ENCODE measurements at places on chromosomes 12 and 14.

DNA sequence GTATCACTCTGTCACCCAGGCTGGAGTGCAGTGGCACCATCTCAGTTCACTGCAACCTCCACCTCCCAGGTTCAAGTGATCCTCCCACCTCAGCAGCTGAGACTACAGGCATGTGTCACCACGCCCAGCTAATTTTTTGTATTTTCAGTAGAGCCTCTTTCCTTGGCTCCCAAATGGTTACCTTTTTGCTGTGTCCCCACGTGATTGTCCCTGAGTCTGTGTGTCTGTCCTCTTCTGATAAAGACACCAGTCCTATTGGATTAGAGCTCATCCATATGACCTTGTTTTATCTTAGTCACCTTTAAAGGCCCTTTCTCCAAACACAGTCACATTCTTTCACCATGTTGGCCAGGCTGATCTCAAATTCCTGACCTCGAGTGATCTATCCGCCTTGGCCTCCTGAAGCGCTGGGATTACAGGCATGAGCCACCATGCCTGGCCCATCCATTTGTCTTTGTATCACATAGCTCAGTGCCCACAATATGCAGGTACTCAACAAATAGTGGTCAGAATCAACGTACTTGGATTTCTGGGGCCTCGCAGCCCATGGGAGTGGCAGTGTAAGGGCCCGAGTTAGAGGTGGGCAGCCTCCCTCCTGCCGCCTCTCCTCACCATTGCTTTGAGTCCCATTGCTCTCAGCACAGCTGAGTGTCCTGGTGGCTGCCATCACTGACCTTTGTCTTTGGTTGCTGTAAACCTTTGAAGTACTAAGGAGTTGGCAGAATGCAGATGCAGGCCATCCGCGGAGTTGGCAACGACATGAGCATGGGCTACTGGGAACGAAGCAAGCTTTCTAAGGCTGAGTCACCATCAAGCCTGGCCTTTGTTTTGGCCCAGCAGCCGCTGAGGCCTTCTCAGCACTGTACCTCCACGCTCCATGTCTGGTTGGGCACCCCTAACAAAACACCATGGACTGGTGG lies 9.3 kb downstream of the TPCN1 start:
- DNase-seq, result no peak

DNA sequence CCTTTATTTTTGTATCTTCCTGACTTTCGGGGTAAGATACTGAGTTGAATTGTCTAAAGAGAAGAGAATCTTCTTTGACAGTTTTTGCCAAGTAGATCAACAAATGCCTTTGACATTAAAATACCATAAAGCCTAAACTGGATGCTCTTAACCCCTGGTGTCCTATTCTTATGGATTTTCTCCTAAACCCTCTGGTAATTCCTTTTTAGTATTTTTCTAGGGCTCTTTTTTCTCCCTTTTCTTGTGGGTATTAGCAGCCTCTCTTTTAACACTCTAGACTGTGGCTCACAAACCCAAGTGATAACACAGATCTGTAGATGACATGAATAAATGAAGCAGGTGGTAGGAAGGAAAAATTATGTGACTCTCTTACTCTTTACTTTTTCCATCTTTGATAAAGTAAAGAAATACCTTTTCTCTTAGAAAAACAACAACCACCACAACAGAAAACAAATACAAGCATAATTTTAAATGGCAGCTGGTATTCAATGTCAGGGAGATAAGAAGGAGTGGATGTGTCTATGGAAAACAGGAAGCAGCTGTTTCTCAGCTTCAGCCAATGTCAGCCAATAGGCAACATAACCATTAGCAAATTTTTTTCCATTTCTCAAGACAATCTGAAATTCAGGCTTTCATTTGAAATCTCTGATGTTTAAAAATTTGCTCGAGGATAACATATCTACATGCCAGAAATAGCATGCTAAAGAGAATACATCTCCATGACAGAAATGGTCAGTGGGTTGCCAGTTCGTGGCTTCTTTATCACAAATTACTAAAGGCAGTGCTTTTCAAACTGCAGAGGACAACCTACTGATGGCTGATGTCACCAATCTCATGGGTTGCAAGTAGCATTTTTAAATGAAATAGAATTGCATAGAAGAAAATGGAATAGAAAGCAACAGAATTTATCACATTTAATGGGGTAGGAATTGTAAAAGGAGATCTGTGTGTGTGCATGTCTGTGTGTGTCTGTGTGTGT lies 123.1 kb upstream of the KRR1 start:
- DNase-seq, result no peak

- no peak for DNase-seq
Observed at GRCh38 chr14:96400495-96400894, 8.6 kb downstream of the AK7 start.

DNA sequence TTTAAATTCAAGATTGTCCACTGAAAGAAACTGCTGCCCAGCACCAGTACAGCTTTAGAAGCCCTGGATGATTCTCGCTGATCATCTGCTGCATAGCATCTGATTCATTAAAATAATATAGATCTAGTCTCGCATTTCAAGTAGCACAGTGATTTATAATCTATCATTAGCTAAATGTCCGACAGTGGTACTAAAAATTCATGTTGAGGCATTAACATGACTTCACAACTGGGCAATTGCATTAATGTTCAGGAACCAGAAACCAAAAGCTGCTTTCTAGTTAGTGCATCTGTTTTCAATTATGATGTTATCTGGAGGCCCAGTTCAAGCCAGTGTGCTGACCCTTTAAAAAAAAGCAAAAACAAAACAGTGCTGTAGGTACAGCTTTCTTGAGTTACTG lies 1987.2 kb upstream of the SEL1L start:
- no peak for DNase-seq

- no peak for DNase-seq
Observed at GRCh38 chr12:104131609-104132008, 6.4 kb downstream of the NFYB start.

- no peak for DNase-seq
Observed at GRCh38 chr12:52180971-52181628, 10.7 kb downstream of the KRT80 start.

DNA sequence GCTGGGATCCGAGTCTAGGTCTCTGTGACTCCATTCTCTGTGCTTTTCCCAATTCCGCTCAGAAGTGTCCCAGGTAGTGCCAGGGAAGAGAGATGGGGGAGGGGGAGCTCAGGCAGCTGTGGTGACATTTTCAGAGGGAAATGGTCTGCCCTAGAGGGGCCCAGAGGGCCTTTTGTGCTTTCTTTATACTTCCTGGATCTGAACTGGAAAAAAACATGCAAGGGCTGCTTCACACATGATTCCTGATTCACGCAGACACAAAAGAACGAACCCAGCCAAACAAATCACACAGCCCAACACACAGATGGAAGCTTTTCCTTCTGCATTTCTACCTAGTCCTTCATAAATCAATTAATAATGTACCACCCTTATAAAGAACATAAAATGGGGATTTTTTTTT lies 26.5 kb downstream of the GPR68 start:
- DNase-seq, result no peak

GRCh38 chr12:130017591-130018449 lies 114.0 kb upstream of the TMEM132D start:
- DNase-seq, result no peak

DNA sequence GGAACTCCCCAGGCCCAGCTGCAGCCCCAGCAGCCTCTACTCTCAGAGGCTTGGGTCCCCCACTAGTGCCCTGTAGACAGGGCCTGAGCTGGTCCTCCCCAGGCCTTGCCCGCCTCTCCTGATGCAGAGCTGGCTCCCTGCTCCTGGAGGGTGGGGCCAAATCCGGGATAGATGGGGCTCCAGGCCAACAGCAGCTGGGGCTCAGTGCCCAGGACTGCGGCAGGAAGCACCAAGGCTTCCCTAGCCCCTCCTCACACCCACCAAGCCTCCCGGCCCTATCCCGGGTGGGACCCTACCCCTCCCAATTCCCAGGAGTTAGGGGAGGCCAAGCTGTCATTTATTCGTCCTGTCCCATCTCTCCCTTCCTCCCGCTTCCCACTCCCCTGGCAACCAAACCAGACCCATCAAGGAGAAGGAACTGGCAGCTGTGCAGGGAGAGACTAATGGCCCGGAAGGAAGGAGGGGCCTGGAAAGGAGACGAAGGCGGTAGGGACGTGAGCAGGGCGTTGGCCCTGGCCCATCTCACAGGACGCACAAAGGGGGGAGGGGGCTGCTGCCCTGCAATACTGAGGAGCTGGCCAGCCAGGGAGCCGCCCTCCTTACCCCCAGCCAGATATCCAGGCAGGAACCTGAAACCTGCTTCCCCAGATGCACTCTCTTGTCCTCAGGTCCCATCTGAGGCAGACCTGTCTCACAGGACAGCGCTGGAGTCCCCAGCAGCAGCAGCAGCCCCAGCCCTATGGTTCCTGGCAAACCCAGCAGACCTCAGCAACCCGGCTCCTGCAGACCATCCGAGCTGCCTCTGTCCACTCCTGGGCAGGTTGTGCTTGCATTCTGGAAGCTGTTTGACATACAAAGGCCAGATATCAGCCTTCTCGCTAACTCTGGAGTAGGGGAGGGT lies 1.6 kb upstream of the PRPH start:
- DNase-seq, result no peak

DNA sequence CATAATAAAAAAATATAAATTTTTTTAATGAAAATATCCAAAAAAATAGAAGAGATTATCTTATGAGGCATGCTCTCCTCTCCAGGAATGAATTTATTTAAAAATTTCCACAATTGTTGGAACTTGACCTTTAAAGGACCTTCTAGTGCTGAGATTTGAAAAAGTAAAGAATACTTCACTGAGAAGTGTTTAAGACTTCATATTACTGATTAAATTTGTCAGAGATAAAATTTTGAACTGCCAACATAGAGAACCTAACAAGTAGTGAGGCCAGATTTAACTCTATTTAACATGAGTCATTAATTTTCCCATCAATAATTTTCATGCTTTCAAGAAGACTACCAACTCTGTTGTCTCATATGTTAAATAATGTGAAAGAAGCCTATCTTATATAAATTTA lies 14.5 kb downstream of the CAPRIN2 start:
- DNase-seq, result no peak

GRCh38 chr12:76976777-76977382 lies 88.5 kb downstream of the E2F7 start:
- DNase-seq, result no peak

GRCh38 chr14:95701846-95702221 lies 12.1 kb downstream of the TCL1A start:
- no peak for DNase-seq

- no peak for DNase-seq
Observed at GRCh38 chr14:72164420-72165228, 232.4 kb downstream of the RGS6 start.

DNA sequence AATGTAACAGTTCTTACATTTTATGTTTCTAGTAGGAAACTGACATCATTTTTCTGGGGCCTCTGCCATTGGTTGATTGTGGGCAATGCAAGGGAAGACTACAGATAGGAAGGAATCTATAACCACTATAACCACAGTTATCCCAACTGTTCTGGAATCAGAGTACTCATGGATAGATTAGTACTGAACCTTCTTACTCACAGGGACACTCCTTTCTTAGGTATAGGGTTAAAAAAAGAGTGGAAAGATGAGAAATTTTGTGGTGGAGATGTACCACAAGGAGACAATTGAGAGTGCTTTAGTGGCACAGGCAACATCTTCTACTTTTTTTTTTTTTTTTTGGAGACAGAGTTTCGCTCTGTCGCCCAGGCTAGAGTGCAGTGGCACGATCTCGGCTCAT lies 21.0 kb downstream of the TMEM116 start:
- no peak for DNase-seq

DNA sequence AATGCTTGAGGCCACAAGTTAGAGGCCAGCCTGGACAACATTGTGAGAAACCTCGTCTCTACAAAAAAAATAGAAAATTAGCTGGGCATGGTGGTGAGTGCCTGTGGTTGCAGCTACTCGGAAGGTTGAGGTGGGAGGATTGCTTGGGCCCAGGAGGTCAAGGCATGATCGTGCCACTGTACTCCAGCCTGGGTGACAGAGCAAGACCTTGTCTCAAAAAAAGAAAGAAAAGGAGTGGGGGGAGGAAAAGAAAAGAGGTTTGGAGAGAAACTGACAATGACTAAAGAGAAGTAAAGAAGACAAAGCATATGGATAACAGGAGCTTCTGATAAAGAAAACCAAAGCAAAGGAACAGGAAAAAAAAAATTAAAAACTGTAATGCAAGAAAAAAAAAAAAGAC lies 37.4 kb upstream of the SELPLG start:
- DNase-seq, result no peak
